ENCODE measurements at places on chromosomes 2 and 18.

GRCh38 chr2:18531194-18531593 is 29.3 kb downstream of the RDH14 start:
- no peak for DNase-seq

DNA sequence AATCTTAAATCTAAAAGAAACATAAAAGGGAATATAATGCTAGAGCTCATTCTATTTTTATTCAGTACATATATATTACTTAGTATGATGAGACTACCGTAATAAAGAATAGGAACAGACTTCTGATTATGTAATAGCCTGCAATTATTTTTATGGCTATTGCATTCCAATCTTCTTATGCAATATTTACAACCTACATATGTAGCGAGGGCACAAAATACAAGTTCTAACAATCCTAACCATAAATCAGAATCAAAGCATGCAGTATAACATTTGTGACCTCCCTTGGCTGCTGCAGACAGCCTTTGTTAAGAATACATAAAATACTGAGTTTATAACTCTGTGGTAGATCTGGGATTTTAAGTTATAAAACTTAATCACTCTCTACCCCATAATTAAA is 177.6 kb downstream of the BABAM2 start:
- no peak for DNase-seq

DNA sequence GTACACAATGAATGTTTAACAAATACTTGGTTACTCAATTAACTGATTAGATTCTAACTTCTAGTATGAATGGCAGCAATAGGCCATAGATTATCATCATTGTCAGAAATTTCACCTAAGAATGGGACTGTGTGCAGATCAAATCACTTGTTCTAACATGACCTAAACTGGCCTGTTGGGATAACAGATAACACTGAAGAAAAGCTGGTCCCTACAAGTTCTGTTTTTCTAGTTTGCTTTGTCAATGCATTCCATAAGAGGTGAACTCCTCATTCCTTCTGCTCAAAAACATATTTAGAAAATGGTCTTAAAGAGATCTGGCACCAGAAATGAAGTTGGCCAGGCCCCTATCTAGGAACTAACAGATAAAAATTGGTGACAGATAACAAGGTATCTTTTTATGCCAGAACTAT is 175.4 kb downstream of the THADA start:
- no peak for DNase-seq

DNA sequence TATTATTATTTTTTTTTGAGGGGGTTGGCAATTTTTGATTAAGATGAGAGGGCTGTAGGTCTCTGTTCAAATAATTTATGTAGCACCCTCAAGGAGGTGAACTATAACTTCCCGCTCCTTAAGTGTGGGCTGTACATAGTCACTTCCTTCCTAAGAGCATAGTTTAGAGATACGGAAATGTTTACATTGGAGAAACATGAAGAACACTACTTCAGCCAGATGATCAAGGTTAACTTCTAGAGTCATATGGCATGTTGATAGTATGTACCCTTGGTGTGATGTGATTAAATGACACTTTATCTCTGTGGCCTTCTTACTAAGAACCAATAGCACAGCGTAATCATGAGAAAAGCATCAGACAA is 93.7 kb downstream of the MIB1 start:
- no peak for DNase-seq

DNA sequence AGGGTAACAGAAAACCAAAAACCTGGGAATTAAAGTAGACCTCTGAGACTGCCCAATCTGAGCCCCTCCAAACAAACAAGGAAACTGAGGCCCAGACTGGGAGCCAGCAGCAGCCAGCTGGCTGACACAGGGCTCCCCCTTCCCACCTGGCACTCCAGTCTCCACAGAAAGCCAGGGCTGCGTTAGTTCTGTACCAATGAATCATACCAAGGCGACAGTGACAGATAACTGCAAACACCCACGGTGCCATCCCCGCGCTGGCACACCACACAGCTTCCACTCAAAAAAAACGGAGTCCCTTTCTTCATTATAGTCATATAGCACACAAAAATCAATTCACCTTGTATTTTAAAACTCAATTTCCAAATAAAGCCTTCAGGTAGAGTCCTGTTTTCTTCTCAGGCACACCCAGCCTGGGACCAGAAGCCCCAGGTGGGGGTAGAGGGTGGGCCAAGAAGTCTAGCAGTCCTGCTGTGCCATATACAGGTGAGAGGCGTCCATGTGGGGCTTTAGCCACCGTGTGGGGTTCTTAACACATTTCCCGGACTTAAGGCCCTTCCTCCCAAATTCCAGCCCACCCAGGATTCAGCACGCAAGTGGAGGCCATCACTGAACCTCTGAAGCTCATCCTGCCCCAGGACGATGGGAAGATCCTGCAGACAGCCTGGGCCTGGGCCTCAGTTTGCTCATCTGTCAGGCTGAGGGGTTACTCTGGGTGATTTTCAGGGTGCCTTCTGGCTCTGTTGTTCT is 1.2 kb downstream of the PER2 start:
- peak; percentile 73 for DNase-seq

GRCh38 chr2:225367482-225367881 is 32.0 kb upstream of the NYAP2 start:
- no peak for DNase-seq

DNA sequence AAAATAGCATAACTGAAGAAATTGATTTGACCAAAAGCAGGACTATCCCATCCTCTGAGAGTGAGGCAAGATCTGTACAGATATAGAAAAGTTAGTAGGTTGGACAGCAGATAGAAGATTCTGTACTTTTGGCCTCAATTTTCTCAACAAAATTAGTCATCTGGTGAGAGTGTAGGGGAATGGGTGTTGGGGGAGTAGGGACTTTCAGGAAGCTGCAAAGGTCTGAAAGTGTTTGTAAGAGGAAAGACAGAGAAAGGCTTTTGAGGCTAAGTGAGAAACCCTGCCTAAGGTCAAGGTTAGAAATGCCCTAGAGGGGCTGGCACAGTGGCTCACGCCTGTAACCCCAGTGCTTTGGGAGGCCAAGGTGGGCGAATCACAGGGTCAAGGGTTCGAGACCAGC is 40.3 kb downstream of the DAPL1 start:
- no peak for DNase-seq

- DNase-seq: no peak
Observed at GRCh38 chr18:25247725-25248124, 104.2 kb downstream of the ZNF521 start.

DNA sequence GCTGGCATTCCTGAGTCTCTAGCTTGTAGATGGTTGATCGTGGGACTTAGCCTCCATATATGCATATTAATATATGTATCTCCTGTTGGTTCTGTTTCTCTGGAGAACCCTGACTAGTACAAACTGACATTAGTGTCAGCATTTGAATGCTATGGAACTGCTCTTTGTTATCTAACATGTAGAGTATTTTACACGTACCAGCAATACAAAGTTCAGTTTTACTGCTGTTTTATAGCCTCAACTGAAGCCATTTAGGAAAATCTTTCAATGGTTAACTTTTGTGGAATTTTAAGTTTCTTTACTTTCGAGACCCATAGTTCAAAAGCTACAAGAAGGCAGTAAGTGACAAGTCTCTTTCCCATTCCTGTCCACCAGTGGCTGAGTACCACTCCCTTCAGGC is 418.4 kb downstream of the NUP35 start:
- DNase-seq: no peak

GRCh38 chr18:40208958-40209357 is 1746.1 kb upstream of the PIK3C3 start:
- DNase-seq: no peak

DNA sequence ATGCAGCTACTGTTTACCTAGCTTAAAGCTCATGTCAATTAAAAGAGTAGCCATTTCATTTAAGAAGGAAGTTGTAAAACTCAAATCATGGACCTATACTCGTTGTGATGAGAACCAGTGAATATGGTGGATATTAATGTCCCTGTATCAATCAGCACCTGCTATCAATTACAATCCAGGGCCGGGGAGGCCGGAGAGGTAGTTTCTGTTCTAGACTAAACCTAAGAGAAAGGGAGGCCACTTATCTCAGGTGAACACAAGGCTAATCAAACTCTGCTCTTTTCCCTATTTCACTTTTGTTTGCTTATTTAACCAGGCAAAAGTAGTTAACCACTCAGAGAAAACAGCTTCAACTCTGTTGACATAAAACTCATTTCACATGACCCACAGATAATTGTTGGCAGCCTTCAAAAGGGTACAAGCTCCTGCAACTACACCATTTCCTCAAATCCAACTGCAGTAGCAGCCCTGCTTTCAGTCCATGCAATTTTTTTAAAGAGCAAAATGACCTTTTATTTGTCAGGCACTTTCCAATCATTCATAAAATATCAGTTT is 27.8 kb upstream of the SLC9A2 start:
- no peak for DNase-seq

GRCh38 chr18:9418047-9418690 is 57.1 kb upstream of the RALBP1 start:
- DNase-seq: no peak

DNA sequence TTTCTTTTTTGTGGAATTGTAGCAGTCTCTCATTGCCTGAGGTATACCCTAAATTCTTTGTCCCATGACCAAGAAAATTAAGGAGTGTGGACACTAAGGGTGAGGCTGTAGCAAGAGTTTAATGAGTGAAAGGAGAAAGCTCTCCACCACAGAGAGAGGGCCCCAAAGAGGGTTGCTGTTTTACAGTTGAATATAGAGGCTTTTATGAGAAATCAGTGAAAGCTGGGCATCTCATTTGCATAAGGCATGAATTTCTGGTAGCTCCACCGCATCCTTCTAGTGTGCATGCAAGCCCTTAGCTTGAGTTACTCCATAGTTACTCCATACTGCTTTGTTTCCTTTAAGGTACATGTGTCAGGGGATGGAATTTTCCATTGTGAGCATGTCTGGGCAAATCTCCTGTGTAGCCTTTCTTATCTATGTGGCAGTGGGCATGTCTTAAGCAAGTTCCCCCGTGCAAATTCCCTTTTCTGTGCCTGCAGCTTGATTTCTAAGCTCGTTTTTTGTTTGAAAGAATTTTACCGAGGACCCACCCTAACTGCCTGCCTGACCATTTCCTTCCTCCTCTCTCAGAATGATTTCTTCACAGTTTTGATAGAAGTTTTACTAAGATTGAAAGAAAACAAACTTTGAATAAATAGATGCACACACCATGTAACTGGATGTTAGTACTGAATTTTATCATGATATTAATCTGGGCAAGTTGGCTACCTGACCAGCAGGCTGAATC is 218.9 kb downstream of the PARD3B start:
- DNase-seq: no peak

DNA sequence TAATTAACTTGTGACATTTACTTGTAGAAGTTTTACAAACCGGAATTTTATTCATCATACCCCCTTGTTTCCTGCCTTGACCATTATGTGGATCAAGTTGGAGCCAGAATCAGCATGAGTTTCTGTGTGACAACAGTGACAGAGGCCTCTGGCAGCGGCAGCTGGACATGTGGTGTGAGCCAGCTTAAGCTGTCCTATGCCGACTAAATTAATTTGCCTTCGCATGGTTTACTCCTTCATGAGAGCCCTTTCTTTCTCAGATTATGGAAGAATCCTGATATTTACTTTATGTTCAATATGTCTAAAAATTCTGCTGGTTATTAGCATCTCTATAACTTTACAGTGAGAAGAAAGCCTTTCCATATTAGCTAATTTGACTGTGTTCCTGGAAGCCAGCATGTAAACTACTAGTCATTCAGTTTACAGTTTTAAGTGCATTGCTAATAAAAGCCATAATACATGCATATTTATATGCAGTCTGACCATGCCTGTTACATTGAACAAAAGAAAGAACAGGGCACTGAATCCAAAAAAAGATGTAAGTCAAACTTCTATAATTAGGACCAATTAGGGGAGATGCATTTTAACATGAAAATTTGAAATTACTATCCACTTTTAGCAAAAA is 495.8 kb upstream of the ACVR2A start:
- no peak for DNase-seq

- DNase-seq: no peak
Observed at GRCh38 chr2:234932591-234933168, 19.1 kb upstream of the SH3BP4 start.

- DNase-seq: no peak
Observed at GRCh38 chr18:57022716-57023115, 124.2 kb upstream of the BOD1L2 start.

DNA sequence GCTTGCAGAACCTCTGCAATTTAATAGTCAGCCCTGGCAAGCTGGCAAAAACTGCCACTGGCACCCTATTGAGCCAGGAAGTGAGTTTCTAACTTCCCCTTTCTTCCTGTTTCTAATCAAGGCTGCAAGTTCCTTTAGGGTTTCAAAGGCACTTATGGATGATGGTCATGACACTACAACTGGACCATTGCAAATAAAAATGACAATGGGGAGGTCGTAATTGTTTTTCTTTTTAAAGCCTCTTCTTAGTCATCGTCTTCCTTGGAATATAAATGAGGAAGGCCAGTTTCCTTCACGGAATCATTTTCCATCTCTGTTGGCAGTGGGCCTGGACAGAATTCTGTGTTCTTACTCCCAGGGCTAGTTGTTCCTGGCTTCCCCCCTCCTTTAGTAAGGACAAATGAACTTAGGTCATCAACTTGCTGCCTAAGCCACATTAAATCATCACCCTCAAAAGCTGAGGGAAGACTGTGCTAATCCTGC is 35.8 kb downstream of the SH3RF3 start:
- DNase-seq: no peak

DNA sequence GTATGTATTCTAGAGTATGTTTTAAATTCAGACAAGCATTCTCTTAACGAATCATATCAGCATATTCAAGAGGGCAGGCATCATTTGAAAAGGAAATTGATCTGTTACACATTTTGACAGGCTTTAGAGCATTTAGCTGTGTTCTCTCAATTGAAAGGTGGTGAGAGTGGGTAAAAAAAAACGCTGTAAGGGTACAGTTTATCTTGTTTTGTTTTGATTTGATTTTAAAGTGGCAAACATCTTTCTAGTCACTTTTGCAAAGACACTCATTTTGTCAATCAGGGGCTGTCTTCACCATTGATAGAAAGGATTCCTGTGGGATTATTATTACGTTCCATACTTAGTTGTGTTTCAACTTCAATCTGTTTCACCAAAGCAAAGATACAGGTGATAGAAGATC is 2.2 kb downstream of the CDH19 start:
- no peak for DNase-seq

DNA sequence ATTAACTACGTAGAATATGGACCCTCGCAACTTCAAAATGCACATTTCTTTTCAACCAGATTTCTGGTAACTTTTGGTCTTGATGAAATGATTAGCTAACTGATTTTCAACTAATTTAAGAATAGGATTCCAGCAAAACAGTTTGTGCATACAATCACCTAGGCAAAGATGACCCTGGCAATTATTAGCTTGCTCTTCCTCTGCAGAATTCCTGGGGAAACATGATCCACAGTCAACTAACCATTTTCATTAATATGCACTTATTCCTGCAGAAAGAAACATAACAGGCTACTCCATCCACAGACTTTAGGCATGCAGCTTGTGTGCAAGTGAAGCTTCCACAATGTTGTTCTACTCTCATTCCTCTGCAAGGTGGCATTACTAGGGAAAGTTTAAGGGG is 1150.8 kb upstream of the FANCL start:
- no peak for DNase-seq

GRCh38 chr18:60838677-60839076 is 466.1 kb upstream of the MC4R start:
- no peak for DNase-seq

DNA sequence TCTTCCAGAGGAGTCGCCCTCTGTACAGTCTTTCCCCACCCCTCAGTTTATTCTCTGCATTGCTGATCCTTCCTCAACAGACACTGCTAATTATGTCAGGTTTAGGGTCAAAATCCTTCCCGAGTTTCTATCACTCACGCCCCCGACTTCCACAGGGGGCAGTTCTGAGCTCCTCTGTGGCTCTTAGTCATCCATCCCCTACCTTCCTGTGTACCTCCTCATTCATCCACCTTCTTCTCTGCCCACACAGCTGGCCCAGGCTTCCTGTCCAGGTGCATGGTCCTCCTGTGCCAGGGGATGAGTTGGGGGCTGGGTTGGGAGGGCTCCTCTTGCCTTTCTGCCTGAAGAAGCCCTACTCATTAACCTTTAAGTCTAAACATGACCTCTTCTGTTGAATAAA is 202.9 kb downstream of the ARL4C start:
- DNase-seq: no peak
